ENCODE measurements at places on chromosomes 2 and 18.

DNA sequence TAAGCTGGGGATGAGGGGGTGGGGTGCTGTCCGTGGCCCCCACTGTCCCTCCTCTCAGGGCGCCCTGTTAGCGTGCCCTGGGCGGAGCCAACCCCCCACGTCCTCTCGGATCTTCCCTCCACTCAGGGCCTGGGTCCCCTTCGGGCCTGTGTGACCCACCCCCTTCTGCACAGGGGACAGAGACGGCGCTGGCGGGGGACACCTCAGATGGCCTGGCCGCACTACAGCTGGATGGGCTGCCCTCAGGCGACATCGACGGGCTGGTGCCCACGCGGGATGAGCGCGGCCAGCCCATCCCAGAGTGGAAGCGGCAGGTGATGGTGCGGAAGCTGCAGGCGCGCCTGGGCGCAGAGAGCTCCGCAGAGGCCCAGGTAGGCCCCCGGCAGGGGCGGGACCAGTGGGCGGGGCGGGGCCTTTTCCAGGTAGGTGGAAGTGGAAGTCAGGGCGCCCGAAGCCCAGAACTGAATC lies 9.9 kb upstream of the KLHL30 start:
- DNase-seq = no peak

DNA sequence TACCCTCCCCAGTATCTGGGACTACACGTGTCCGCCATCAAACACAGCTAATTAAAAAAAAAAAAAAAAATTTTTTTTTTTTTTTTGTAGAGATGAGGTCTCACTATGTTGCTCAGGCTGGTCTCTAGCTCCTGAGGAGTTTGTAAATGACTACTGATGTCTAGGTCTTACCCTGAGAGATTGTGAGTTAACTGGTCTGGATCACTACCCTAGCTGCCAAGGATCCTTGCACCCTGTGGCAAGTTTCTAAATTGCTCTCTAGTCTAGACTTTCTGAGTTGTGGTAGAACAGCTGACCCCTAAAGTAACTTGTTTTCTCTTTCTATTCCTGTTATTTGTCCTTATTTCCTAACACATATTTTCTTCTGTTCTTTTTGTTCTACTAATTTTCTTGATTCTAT lies 44.5 kb downstream of the ABHD3 start:
- DNase-seq = no peak

GRCh38 chr2:16655445-16655837 lies 10.2 kb downstream of the CYRIA start:
- DNase-seq = no peak

DNA sequence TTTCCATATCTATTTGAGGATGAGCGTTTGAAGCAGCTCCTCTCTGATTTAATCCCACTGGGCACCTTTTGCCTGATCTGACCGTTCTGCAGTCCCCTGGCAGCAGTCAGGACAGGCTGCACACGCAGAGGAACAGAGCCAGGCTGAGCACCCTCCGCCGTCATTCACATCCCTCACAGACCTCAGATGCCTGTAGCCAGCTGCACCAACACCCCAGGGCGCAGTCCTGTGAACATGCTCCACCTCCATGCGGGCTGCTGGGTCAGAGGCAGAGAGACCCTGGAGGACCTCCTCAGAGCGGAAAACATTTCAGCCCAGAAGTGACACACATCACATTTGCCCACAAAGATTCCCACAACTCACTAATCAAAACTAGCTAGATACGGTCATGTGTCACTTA lies 146.1 kb downstream of the SEPTIN10 start:
- DNase-seq = no peak

DNA sequence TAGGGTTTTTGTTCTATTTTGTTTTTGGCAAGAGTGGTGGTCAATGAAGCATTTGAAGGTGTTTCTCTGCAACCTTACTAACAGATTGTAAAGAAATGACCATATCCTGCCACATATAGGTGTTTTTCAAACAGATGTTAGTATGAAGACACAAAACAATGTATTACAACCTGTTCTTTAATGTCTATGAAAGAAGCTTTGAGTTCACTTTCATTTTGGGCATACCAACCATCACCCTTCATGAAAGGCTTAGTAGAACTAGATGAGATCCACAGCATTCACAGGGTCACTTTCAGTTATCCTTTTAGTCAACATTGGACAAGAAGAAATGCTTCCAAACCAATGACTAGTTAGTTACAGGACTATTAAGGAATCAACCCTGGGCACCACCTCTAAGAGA lies 95.1 kb downstream of the EHBP1 start:
- DNase-seq = no peak

- DNase-seq = no peak
These were observed 7.1 kb upstream of the AGFG1 start for GRCh38 chr2:227464851-227465250.

- DNase-seq = peak; percentile 13
These were observed 1.0 kb downstream of the ACVR1 start for GRCh38 chr2:157874997-157875640.

- peak; percentile 69 for DNase-seq
These were observed 15.6 kb upstream of the ASAP2 start for GRCh38 chr2:9191041-9191481.

Measured in HAP-1 (cell line).